ENCODE measurements at places on chromosomes 7 and 10.

- DNase-seq: no peak
These were observed 2.0 kb upstream of the BLVRA start for GRCh38 chr7:43756368-43757072.

DNA sequence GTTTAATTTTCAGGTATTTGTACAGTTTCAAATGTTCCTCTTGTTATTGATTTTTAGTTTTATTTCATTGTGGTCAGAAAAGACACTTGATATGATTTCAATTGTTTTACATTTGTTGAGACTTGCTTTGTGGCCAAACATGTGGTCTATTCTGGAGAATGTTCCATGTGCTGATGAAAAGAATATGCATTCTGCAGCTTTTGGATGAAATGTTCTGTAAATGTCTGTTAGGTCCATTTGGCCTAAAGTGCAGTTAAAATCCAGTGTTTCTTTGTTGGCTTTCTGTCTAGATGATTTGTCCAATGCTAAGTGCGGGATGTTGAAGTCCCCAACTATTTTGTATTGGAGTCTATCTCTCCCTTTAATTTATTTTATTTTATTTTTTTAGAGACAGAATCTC, 70.5 kb downstream of the ZNF503 start:
- DNase-seq: no peak

DNA sequence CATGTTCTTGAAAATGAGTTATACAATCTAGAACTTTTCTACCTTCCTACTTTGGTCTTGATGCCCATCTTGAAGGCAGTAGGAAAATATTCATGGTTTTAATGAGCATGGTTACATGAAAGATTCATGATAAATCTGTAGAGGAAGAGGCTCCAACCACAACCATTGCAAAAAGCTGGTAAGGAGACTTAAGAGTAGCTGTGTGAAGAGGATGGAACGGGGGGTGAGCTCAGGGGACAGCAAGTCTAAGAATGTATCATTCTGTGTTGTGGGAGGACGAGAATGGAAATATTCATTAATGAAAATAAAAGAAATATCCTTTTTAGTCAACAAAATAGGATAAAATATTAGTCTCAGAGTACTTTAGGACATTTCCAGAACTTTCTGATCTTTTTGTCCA, 81.1 kb downstream of the BMPER start:
- DNase-seq: no peak

DNA sequence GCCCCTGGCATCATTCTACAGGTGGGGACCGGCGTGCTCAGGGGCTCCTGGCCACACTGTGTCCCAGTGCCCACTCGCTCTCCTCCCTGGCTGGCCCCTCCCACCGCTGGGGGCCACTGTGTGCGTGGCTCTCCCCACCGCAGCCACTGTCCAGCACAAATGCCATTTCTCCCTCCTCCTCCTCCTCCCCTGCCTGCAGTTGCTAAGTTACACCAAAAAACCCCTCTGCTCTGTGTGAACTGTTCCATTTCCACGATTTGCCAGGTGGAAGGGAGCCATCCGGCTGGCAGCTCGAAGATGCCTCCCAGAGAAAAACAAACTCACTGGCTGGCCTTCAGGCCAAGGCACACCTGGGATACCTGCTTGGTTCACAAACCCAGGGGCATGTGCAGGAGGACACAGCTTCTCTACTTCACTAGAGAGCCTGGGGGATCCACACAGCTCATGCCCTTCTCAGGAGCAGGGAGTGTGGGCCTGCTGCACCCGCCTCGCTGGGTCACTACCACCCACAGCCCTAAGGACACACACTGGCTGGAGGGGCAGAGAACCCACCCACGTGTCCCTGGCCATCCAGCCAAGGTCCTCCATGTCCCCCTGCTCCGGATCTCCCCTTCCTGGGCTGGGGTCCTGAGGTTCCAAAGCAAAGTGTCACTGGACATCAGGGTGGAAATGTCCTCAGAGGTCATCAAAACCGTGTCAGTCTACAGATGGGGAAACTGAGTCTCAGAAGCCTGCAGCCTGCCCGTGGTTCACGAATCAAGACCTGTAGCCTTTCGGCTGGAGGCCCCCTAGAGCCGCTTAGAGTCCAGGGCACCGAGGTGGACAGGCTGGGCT, 1.7 kb downstream of the RASGEF1A start:
- DNase-seq: peak; percentile 15

Data from activated T-cell treated with anti-CD3 and anti-CD28 coated beads, Interleukin-2, amount 50 U/mL, for 1 hour (primary cell).